ENCODE measurements at places on chromosomes 12 and 14.
A peak's percentile ranks its signal among the peaks of the same experiment; 100 is the strongest.

DNA sequence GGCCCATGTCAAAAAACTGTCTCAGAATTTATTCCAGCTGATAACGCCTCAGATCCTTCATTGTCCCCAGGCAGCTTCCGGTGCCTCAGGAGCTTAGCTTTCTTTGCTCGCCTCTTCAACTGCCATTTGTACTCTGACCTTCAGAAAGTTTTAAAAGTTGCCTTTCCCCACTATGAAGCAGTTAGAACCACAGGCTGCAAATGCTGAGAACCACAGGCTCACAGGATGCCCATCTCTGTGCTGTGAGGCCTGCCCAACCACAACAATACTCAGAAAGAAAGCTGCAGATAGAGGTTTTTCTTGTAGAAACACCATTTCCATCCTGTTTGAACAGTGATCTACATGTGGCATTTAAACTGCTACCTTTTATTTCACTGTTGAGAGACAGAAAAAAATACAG, 131.1 kb downstream of the PRKCH start:
- no peak for DNase-seq

DNA sequence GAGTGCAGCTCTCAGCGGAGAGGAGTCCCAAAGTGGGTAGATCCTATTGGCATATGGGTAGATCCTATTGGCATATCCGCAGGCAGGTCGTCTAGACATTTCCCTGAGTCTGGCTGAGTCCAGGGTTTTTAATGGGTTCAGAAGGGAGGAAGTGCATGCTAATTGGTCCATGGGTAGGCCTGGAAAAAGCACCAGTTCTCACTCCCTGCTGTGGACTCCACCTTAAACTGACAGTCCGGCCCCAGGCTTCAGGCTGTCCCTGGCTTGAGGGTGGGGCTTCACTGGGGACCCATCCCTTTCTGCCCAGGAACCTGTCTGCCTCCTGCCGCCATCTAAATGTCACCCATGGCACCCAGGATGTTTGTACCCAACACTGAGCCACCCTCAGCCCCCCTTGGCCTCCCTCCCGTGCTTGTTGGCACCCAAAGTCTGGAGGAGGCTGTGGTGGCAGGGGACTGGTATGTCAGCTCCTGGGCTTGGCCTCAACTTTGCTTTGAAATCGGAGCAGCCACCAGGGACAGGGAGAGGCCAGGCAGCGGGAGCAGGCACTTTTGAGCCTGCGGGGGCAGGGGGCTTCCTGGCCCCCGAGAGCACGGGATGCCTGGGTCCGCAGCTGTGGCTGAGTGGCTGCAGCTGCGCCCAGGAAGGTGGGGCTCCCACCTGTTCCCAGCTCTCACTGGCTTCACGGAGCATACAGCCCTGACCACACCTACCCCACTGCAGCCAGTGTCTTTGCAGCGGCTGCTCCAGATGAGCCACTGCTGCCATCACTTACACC, 29.6 kb upstream of the YAF2 start:
- no peak for DNase-seq

GRCh38 chr14:69079188-69079742, 73.7 kb downstream of the DCAF5 start:
- peak; percentile 76 for DNase-seq

DNA sequence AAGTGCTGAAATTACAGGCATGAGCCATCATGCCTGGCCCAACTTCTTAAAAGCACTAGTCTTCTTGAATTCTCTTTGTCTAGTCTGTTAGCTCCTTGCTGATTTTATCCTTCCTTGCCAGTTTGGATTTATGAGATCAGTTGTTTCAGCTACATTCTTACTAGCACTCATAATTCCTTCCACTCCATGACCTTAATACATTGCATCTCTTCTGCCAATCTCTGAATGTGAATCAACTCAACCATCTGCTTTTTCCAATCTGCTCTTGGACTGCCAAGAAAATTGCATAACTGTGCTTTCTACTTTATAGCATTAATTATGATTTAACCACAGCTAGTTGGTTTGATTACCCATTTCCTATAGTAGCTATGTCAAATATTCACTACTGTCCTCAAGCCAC, 14.9 kb upstream of the HEATR5A start:
- no peak for DNase-seq

DNA sequence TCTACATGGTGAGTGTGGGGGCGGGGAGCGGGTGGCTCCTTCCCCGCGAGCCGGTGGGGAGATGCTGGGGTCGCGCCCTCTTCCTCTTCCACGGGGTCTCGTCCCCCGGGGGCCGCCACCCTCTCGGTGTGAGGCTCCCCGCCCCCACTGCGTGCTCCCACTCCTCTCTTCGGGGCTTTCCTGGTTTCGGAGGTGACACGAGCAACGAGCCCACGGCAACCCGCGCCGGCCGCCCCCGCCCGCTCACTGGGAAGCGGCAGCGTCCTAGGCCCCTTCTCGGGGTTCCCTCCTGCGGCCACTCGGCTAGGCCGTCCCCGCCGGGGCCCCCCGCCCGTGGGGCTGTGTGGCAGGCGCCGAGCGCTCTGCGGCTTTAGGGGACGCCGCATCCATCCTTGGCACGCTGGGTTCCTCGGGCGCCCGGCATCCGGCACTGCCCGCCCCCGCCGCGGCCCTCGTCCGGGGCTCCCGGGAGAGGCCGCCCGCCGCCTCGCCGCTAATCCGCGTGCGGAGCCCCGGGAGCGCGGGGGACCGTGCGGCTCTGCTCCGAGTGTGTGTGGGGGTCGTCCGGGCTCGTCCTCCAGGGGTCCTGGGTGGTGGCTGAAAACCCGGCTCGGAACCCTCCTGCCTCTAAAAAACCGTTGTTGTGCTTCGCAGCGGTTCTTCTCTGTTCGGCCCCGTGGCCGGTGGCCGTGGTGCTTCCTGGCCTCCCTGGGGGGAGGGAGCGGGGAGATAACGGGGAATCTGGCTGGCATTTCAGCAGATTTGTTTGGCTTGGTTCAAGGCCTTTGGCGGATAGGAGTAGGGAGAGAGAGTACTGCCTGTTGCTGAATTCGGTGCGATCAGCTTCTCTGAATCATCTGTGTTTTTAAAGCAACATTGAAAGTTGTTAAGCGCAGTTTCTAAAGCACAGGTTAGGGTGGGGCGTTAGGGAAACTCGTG, 1.0 kb downstream of the PCNX1 start:
- DNase-seq, result peak; percentile 65

- DNase-seq, result no peak
These were observed 82.9 kb downstream of the ARF6 start for GRCh38 chr14:49975799-49976198.

DNA sequence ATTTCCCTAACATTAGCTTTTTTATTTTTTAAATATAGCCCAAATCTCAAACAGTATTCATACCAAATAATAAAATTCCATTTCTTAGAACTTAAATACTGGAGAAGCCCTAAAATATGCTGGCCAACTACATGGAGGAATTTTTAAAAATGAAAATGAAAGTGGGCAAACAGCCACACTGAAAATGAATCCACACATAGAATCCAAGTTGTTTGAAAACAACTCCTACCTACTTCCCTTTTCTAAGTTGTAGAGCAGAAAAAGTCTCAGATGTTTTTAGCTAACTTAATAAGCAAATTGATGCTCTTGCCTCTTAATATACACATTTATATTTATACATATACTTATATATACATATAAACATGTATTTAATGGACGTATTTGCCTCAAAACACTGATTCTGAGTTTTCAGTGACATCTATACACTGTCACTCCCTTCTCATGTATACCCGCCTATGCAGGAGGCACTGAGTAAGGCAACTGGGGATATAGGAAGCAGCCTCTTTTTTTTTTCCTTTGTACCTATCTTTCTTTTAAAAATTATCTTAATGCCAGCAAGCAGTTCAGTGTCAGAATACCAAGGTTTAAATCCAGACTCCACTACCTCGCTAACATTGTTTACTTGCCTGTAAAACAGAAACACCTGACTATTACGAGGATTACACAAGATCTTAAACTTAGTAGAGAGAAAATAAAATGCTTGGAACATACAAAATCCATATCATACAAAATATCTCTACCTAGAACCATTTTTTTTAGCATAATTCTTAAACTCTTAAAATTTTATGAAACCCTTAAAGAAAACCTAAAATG, 13.3 kb downstream of the DICER1 start:
- no peak for DNase-seq

DNA sequence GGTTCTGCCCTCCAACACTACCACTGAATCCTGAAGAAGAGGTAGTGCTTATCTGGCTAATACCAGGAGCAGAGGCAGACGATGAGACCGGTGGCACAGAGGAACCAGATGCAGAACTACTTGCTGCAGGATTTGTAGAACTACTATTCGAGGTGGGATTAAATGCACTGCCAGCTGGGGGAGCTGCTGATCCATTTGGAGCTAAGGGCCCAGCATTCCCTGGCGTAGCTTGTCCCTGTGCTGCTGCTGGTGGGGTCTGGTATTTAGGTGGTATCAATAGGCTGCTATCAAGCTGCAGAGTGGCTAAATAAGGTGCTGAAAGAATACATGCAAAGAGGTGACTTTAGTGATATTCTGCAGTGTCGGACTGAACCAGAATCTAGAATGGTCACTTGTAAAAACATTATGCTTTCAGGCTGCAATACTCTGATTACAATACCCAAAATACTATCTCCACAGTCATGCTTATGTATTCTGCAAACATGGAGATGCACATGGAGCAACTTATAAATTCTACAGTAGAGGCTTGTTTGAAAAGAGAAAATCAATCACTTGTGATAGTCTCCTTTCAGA, 294.2 kb downstream of the MED13L start:
- peak; percentile 17 for DNase-seq

DNA sequence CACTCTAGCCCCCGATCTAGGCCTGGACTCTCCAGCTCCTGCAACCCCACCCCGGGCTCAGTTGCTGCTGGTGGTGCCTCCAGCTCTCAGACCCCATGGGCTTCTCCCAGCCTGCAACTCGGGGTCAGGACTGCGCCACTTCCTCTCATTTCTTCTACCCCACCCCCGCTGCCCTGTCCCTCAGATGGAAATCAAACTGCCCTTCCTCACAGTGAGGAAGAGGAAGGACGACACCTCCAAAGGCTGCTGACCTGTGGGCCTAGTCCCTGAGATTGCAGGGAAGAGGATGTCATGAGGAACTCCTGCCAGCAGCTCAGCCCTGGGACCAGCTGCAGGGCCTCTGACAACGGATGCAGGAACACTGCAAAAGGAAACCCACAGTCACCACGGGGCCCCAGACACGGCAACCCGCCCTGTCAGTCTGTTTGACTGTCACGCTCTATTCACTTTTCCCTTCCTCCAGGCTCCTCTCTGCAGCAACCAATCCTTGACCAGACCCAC, 29.3 kb upstream of the PNMA1 start:
- DNase-seq, result no peak

GRCh38 chr14:99395909-99396530, 84.6 kb downstream of the SETD3 start:
- peak; percentile 61 for DNase-seq

- DNase-seq, result peak; percentile 60
These were observed 7.7 kb downstream of the HOXC8 start for GRCh38 chr12:54016478-54016964.

- no peak for DNase-seq
These were observed 72.6 kb downstream of the AACS start for GRCh38 chr12:125137766-125138344.

DNA sequence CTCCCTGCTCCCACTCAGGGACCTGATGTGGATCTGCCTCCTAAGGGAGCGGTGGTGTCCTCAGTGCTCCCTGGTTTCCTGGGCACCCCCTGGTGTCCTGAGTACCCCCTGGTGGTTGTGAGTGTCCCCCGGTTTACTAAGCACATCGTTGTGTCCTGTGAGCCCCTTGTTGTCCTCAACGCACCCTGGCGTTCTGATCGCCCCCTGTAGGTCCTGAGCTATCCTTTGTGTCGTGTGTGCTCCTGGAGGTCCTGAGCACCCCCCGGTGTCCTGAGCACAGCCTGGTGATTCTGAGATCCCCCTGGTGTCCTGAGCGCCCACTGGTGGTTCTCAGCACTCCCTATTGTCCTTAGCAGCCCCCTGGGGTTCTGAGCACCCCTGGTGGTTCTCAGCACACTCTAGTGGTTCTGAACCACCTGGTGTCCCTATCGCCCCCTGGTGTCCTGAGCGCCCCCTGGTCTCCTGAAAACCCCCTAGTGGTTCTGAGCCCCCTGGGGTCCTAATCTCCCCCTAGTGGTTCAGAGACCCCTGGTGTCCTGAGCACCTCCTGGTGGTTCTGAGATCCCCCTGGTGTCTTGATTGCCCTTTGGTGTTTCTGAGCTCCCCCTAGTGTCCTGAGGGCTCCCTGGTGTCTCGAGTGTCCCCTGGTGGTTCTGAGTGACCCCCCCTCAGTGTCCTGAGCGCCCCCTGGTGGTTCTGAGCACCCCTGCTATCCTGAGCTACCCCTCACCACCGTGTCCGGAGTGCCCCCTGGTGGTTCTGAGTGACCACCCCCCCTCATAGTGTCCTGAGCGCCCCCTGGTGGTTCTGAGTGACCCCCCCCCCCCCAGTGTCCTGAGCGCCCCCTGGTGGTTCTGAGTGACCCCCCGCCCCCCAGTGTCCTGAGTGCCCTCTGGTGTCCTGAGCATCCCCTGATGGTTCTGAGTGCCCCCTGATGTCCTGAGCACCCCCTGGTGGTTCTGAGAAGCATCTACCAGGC, 615.1 kb downstream of the TMEM121 start:
- no peak for DNase-seq

DNA sequence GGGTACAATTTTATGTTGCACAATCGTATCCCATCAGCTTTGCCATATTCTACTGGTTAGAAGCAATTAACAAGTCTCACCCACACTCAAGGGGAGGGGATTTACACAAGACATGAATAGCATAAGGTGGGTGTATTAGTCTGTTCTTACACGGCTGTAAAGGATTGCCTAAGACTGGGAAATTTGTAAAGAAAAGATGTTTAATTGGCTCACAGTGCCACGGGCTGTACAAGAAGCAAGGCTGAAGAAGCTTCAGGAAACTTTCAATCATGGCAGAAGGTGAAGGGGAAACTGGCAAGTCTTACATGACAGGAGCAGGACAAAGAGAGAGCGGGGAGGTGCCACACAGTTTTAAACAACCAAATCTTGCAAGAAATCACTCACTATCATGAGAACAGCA, 231.8 kb upstream of the AMIGO2 start:
- no peak for DNase-seq

DNA sequence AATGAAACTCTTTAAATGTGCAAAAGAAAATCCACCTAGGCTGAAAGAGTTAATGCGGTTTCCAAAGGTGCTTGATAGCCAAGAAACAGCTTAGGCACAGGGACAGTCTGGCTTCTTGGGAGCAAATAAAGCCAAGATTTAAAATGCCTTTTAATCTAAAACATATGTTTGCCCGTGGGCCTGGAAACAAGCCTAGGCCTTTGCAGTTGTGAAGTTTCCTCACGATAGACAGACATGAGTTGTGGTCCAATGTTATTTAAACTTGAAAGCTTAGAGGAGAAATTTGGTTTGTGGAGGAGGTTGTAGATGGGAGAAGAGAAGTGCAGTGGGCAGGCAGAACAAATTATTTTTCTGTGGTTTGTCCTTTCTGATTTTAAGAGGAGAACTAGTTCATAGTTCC, 29.8 kb downstream of the PROX2 start:
- no peak for DNase-seq

DNA sequence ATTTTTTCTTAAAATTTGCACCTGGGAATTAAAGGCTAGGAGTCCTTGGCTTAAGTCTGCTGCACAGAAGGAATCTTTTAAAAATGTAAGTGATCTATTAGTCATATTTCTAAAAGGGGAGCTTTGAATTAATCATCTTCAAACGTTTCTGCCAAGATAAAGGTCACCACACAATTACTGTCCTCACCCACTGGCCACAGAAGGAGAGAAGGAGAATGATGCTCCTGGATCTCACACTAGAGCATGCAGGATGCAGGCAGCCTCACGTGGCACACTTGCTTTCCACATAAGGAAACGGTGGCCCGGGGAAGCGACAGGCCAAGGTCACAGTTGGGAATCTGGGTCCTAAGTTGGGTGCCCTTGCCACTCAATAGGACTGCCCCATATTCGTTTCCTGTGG, 16.9 kb downstream of the PLEKHG7 start:
- DNase-seq, result no peak

GRCh38 chr12:6852651-6853354, 853 bp downstream of the USP5 start:
- peak; percentile 49 for DNase-seq
